ENCODE measurements at places on chromosomes 6 and 20.

GRCh38 chr20:21151791-21152190, 25.9 kb downstream of the KIZ start:
- no peak for DNase-seq

GRCh38 chr6:11585426-11586016, 48.0 kb downstream of the TMEM170B start:
- no peak for DNase-seq

DNA sequence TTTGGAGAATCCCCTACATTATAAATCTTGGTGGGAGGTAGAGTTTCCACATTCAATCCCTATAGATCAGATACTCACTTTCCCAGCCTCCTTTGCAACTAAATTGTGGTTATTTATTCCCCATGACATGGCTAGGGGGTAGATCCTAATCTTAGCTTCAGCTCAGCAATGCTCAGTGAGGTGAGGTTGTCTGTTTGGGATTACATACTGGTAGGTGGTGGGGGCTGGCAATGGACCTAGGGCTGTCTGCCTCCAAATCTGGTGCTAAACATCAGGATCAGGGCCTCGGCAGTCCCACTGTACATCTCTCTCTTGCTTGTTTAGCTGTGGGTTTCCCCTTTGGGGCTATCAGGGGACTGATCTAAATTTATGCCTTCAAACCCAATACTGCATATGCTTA, 45.8 kb upstream of the PMEPA1 start:
- no peak for DNase-seq

DNA sequence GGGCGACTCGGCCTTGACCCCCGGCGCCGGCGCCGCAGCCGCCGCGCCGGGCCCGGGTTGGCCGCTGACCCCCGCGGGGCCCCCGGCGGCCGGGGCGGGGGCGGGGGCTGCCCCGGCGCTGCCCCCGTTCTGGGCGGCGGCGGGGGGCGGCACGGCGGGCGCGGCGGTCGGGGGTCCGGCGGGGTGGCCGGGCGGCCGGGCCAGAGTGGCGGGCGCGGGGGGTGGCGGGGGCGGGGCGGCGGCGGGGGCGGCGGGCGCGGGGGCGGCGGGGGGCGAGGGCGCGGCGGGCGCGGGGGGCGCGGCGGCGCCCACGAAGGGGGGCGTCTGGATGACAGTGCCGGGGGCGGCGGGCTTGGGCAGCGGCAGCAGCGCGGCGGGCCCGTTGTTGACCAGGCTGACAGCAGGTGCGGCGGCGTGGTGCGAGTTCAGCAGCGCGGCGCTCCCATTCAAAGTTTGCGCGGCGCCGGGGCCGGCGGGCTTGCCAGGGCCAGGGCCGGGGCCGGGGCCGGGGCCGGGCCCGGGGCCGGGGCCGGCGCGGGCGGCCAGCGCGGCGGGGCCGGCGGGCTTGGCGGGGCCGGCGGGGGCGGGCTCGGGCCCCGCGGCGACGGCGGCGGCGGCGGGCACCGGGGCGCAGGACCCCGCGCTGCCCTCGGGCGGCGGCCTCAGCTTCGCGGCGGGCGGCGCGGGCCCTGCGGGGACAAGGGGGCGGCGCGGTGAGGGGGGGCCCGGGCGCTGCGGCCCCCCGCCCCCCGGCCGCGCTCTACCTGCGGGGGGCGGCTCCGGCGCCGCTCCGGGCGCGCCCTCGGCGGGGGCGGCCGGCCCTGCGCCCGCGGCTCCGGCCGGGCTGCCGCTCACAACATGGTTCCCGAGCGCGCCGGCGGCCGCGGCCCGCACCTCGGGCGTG, 659 bp downstream of the TAF4 start:
- no peak for DNase-seq

DNA sequence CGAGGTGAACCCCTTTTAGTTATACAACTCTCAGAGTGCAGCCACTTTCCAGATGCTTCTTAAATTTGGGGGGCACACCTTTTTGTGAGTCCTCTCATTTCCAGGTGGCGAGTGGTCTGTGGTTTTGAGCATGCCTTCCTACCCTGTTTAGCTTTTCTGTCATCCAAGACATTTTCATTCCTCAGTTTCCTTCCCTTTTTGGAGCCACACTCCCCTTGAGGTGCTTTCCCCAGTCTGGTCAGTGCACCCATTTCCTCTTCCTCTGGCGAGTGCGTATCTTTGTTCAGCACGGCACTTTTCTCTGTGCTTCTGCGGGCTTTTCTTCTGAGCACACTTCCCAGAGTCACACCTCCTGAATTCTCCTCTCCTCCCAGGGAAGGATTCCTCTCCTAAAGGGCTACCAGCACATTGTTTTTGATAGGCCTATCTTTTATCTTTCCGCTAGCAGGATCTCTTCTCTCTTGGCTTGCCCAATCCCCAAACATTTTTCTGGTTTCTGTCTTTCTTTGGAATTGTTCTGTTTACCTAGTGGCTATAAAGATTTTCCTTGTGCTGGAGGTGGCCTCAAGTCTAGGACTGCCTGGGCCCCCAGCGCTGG, 1.4 kb downstream of the PHF20 start:
- no peak for DNase-seq

- DNase-seq = no peak
Observed at GRCh38 chr6:124027392-124027791, 223.7 kb downstream of the NKAIN2 start.

DNA sequence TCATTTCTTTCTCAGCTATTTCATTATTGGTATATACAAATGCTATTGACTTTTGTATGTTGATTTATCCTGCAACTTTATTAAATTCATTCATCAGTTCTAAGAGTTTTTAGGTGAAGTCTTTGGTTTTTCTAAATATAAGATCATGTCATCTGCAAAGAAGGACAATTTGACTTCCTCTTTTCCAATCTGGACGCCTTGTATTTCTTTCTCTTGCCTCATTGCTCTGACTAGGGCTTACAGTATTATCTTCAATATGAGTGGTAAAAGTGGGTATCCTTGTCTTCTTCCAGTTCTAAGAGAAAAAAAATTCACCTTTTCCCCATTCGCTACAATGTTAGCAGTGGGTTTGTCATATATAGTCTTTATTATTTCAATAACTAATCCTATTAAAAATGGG, 38.0 kb downstream of the KIF16B start:
- DNase-seq = no peak

DNA sequence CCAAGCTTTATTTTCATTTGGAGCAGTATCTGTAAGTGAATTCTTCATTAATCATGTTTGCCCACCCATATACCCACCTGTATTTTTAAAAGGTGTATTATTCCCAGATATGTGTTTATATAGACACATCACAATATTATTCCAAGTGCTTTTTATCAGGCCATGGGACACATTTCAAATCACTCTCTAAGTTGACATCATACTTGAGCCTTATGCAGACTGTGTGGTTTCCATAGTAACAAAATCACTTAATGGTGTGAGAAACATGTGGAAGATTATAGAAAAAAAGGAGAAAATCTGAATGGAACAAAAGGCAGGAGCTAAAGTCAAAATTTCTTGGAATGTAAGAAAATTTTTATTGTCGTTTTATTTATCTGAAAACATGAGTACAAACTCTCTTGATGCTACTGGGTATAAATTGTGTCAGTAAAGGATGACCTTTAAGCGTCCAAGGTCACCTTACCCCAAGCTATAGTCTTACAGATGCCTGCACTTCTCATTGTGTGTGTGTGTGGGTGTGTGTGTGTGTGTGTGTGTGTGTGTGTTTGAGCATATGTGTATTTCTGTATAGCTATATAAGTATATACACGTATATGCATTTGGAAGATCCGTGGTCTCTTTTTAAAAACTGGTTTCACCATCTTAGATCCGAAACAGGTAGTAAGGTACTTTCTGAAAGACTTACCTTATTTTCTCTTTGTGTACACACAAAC, 79.8 kb upstream of the CCN6 start:
- no peak for DNase-seq

DNA sequence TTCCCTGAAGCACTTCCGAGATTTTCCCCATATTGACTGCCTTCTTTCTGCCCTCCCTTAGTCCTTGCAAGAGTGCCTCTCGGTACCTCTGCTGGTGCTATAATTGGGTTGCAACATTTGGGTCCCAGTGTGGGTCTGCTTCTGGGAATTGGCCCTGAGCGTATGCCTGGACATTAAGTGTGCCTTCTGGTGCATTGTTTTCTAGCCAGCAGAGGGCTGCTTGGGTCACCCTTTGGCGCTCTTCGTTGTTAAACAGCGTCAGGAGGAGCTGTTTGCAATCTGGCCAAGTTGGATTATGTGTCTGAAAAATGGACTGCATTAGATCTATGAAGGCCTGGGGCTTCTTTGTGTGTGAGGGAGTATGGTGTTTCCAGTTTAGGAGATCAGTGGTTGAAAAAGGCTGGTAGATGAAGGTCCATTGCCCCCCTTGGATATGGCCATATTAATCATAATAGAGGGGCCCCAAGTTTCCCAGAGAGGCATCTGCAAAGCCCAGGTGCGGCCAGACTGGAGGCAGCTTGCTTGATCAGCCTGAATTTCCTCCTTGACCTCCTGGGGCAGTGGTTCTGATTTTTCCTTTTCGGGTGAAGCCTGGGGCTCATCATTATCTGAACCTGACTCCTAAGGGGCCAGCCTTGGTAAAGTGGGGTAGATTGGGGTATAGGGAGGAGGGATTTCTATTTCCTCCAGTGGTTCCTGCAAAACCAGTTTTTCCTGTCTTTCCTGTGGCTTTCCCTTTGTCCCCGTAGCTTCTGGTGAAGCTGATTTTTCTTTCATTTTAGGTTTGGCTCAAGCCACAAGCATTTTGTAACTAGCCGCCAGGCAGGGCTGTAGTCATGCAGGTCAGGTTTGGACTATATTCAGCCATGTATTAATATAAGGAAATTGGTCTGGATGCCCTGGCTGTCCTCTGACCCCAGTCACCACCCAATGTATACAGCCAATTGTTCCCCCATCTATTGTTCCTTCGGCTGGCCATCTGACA, 85.4 kb upstream of the GPR6 start:
- no peak for DNase-seq

DNA sequence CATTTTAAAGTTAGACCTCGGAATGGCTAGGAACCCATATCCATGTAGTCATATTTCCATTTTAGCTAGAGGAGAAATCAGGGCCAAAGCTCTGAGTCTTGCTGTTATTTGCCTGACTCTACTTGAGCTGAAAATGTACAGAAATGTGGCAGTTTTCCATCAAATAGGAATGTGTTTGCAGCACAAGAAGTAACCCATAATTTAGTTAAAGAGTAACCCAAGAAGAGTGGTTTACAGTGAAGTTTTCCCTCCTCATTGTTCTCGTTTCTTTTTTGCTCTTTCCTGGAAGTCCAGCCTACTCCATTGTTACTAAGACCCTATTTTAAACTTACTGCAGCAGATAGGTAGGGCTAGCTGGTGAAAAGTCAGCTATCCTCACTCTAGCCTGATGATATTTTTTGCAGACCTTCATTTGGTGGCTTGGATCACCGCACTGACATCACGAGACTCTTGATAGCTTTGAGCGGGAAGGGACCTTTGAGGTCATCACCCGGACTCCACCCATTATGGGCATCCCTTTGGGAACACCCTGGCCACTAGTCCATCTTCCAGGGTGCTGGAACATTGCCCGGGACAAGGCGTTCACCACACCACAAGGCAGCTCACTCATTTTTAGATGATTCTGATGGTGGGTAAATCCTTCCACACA, 28.0 kb upstream of the ADGRF5 start:
- DNase-seq = no peak

GRCh38 chr6:77487808-77488425, 24.6 kb upstream of the HTR1B start:
- DNase-seq = no peak

GRCh38 chr20:22523128-22523498, 61.3 kb downstream of the FOXA2 start:
- DNase-seq = no peak

GRCh38 chr6:34729631-34730470, 27.5 kb upstream of the SNRPC start:
- peak; percentile 60 for DNase-seq

- no peak for DNase-seq
Observed at GRCh38 chr20:53586640-53587039, 7.0 kb downstream of the ZNF217 start.
